AG04450 (cell line): ENCODE measurements at places on chromosomes 11 and 22.

- no peak for DNase-seq
These were observed 172.1 kb downstream of the DYNC2H1 start for GRCh38 chr11:103281301-103281700.

DNA sequence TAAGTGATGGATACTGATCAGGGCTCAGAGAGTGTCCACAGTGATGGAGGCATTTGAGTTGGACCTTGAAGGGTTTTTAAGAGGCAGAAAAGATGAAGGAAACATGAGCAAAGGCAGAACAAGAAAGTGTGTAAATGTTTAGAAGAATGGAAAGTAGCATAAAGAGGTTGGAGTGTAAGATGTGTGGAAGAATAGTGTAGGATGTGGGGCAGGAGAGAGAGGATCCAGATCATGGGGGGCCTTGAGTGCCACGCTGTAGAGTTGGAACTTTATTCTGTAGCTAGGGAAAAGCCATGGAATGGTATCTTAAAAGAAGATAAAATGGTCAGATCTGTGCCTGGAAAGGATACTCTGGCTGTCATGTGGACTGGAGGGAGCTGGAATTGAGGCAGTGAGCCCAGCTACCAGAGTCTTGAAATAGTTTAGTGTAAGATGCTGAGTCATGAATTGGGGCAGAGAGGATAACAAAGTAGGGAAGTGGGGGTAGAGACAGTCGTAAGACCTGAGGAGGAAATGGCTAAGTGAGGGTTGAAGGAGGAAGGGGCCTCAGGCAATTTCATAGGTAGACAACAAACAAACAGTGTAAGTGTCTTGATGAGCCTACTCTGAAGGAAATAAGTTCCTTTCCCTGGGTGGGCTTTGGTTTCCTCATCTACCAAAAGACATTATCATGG lies 6.7 kb downstream of the KCNE3 start:
- DNase-seq = no peak

- no peak for DNase-seq
These were observed 34.5 kb upstream of the CYB5R3 start for GRCh38 chr22:42683578-42684283.

GRCh38 chr11:65181569-65182257 lies at the start of gene CAPN1:
Gene CAPN1 (plus strand): TSS chr11:65181928. CDS start chr11:65182702, 774 bp downstream.
- DNase-seq = peak; percentile 61

GRCh38 chr11:67300756-67301312 lies 2.5 kb upstream of the SSH3 start:
- DNase-seq = no peak

- no peak for DNase-seq
These were observed at the start of gene SOX10 for GRCh38 chr22:37983860-37984791. Gene SOX10 (minus strand): TSS chr22:37984555. CDS start chr22:37983784, 771 bp downstream.

GRCh38 chr11:42631220-42631843 lies 680.5 kb upstream of the API5 start:
- no peak for DNase-seq

DNA sequence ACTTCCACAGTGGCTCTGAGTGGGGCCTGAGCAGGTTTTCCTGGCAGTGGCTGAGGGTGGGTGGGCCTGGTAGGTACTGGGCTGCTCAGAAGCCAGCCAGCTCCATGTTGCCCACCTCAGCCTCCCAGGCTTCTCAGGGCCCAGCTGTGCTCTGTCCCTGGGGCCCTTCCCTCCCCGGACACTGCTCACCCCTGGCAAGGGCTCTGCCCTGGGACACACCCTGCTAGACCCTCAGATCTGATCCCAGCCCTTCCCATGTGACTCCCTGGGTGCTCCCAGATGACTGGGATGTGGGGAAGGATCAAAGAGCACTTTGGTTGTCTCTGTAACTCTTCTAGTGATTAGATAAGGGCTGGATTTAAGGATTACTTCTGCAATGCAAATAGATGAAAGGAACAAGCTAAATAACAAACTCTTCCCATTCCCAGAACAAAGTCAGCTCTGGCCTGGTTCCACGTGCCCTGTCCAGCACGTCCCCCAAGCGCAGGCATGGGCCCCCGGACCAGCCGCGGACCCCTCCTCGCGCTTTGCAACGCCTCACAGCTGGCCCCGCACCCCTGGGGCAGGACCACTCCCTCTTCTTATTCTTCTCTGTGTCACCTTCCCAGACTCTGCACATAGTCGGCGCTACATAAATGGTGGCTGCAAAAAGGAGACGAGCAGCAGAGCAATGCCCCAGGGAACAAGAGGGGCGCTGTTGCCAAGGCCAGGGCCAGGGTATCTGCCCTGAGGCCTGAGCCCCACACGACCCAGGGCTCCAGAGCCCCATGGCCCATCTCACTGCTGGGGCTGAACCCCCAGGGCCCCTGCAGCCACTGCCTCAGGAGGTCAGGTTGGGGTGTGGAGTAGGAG lies 5.7 kb upstream of the KRTAP5-6 start:
- DNase-seq = no peak
